Forelimb muscle (tissue), 1 donor: ENCODE measurements at places on chromosomes 6 and 20. TPM values are rescaled to one million over a fixed set of nuclear protein-coding genes. Genes with fewer than 3 reads are reported as not detected.

DNA sequence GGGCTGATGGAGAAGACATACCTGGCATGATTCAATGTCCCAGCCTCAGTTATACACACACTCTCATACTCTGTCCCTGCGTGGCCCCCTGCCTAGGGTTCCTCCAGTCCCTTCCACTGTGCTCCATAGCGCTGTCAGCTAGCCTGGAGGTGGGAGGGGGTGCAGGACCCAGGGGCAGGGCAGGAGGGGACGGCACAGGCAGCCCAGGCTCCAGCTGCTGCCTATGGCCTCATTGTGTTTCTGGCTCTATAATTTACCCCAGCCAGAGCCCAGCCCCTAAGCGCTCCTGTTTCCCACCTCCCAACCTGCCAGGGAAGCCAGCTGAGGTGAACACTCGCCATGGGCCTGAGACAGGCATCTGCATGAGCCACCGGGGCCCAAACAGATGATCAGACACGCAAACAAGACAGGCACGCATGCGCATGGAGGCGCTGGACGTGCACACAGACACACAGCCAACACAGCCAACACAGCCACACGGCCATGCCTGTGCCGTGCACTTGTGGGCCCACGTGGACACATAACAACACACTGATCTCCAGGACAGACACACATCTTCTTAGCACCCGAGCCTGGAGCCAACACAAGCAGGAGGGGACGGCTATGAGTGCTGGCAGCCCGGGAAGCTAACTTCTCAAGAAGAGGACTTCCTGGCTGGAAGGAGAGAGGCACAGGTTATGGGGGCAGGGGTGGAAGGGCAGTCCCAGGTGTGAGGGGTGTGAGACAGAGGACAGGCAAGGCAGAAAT is 124.9 kb downstream of the GRM4 start:
- no peak for DNase-seq

GRCh38 chr20:3192226-3193015 is 12.1 kb downstream of the DDRGK1 start:
- DNase-seq: no peak

- no peak for DNase-seq
Observed at GRCh38 chr6:141349710-141350109, 783.0 kb upstream of the GJE1 start.

DNA sequence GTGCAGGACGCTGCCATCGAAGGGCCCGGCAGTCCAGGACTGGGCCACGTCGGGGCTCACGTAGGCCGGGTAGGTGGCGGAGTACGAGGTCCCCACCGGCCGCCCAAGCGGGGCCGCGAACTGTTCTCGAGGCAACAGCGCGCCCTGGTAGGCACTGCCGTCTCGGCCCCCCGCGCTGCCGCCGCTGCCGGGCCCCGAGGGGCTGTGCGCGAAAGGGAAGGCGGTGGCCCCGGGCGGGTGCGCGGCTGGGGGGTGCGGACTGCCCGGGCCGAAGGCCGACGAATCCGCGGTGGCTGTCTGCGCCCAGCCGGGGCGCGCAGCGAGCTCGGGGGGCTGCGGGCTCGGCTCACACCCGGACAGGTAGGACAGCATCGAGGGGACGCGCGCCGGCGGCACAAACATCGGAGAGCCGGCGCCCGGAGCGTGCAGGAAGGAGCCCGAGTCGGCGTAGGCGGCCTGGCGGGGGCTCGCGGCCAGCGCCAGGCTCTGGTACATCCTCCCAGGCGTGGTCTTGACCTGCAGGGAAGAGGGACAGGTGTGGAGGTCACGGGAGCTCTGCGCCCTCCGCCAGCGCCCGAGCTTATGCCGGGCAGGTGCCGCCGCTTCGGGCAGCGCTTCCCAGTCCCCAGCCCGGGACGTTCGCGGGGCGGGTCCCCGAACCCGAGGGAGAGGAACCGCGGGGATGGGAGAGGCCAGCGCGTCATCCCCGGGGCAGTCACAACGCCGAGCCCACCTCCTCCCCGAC is 596 bp downstream of the GATA5 start:
- DNase-seq: no peak

PHF3 gene
- polyA plus RNA-seq: 32.5 TPM

PPP1R16B gene
- polyA plus RNA-seq: 4.8 TPM

DNA sequence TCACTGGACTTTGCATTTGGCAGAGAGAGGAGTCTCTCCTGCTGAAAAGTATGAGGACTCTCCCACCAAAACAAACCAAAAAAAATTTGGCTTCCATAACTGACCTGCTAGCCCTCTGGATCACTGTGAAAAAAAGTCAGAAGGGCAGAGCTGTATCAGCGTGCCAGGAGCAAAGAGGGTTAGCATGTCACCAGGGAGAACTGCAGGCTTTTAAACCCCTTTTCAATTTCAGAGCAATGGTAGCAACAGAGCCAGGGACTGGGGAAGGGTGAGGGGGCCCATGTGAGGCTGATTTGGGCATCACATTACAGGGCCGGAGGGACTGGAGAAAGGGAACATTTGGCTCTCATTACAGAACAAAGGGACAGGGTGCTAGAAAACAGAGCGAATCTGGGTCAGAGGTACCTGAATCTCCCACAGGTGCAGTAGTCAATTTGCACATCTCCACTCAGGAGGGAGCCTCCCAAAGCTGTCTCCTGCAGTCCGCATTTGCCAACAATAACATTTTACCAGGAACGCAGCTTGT is 185.7 kb upstream of the EYA4 start:
- DNase-seq: no peak

- no peak for DNase-seq
Observed at GRCh38 chr20:9230406-9230805, 161.5 kb downstream of the PLCB4 start.

GRCh38 chr6:158812611-158813010 is 6.6 kb downstream of the EZR start:
- no peak for DNase-seq

PLCB4 gene
- 4.7 TPM for polyA plus RNA-seq

DNA sequence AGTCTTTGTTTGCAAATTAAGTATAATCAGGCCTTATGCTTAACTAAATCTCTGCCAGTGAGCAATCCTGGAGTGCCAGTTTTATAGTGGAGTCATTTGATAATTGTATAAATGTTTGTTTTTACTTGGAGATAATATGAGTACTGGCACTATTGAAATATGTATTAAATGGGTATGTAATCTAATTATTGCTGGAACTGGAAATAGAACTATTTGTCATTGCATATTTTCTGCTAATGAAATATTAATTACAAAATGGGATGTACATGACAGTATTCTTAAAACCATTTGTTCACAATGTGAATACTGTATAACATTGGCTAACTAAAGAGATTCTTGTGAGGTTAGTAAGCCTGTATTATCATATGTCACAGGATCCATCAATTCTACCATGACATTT is 20.5 kb upstream of the LMBRD1 start:
- DNase-seq: no peak

- DNase-seq: no peak
Observed at GRCh38 chr6:51342393-51342792, 523.7 kb downstream of the TFAP2B start.

FKBP1C gene
- polyA plus RNA-seq: 0.25 TPM

DNA sequence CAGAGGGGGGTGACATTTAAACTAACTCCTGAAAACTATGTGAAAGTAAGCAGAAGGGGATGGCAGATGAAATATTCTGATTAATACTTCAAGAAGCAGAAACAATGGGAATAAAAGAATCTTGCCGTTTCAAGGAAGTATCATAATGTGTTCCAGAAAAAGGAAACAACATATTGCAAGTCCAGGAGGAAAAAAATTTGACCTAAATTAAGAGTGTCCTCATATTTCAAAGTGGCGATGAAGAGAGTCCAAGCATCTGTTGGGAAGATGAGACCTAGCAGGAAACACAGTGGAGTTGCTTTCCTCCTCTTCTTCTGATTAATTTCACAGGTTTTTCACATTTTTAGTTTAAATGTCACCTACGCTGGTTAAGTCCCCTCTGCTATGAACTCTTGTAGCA is 45.6 kb upstream of the TNFAIP3 start:
- no peak for DNase-seq

IL17A gene
- not detected for polyA plus RNA-seq

GRCh38 chr20:60541991-60542390 is 583.8 kb downstream of the CDH26 start:
- DNase-seq: no peak

DNA sequence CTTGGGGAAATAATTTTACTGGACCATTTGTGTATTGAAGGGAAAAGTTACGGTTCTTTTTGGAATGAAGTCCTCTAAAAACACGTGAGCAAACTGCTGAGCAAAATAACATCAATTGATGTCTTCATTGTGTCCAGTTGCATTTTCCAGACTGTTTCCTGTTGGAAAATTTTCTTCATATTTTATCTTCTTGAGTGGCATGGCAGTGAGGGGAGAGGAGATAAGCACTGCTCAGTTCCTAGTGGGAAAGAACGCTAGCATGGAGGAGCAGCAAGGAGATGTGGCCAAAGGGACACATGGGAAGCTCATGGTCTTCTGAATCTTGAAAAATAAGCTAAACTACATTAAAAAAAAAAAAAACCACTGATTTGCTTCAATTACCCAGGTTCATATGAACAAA is 776.0 kb downstream of the TFAP2A start:
- DNase-seq: no peak

ANKRD60 gene
- not detected for polyA plus RNA-seq

GRCh38 chr6:139967497-139967896 is 593.0 kb upstream of the CITED2 start:
- no peak for DNase-seq

GRCh38 chr6:159132664-159133063 is 36.5 kb upstream of the FNDC1 start:
- no peak for DNase-seq

- DNase-seq: no peak
Observed at GRCh38 chr6:130381459-130382380, 15.9 kb downstream of the TMEM200A start.

- no peak for DNase-seq
Observed at GRCh38 chr6:121616406-121616805, 181.0 kb downstream of the GJA1 start.

GDAP1L1 gene
- polyA plus RNA-seq: 0.46 TPM

- DNase-seq: no peak
Observed at GRCh38 chr6:42370323-42370985, 81.3 kb downstream of the TRERF1 start.

TFAP2C gene
- polyA plus RNA-seq: not detected

TRIM31 gene
- polyA plus RNA-seq: not detected

PNLDC1 gene
- 0.23 TPM for polyA plus RNA-seq

TGIF2 gene
- 20.0 TPM for polyA plus RNA-seq

TRIM15 gene
- polyA plus RNA-seq: not detected

DNA sequence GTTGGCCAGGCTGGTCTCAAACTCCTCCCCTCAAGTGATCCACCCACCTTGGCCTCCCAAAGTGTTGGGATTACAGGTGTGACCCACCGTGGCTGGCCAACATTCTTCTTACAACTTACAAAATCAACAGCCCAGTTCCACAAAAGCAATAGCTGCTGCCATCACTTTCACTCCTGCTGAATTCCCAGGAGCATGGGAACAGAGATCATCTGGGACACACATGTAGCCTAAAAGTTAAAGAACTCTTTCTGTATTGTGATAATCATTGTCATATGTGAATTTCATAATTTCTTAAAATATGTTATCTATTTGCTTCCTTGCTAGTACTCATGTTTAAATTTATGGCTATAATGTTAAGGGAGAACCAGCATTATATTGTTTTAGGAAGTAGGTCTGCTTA is 51.7 kb downstream of the NCOA6 start:
- DNase-seq: no peak

DNA sequence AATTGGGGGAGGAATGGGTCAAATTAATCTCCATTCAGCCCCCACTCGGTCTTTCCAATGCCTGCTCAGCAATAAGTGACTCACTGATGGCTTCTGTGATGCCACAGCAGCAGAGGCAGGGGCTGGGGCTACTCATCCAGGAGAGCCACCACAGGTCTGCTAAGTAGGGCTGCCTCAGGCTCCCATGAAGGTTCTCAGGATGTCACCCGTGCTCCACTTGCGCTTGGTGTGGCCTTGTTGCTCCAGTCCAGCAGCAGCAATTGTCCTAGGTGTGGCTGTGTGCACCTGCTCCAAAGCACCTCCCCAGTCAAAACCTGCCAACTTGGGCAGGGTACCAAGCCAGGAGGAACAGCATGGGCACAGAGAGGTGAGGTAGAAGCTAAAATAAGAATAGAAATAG is 627 bp upstream of the LY6G6C start:
- no peak for DNase-seq

ZBTB9 gene
- polyA plus RNA-seq: 5.8 TPM

DNA sequence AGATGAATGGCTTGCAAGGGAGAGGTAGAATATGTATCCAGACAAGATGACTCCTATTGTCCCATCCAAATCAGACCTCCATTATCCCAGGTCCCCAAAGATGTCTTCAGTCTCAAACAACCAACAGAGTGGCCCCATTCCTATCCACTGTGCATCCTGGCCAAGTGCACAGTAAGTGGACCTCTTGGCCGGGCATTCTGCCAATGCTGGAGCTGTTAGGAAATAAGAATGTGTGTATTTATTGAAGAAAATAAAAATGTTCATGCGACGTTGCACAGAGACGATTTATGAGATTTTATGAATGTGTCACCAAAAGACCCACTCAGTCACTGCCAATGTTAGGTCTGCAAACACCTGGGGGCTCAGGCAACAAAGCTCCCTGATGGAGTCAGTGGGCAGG is 196.0 kb downstream of the MAFB start:
- DNase-seq: no peak

GRCh38 chr20:10631126-10631525 is 42.7 kb downstream of the JAG1 start:
- DNase-seq: no peak

SLC26A8 gene
- polyA plus RNA-seq: 0.22 TPM

- no peak for DNase-seq
Observed at GRCh38 chr20:34888468-34888867, 12.1 kb downstream of the ACSS2 start.

UBE2C gene
- polyA plus RNA-seq: 27.1 TPM

PLN gene
- polyA plus RNA-seq: 5.4 TPM

DNA sequence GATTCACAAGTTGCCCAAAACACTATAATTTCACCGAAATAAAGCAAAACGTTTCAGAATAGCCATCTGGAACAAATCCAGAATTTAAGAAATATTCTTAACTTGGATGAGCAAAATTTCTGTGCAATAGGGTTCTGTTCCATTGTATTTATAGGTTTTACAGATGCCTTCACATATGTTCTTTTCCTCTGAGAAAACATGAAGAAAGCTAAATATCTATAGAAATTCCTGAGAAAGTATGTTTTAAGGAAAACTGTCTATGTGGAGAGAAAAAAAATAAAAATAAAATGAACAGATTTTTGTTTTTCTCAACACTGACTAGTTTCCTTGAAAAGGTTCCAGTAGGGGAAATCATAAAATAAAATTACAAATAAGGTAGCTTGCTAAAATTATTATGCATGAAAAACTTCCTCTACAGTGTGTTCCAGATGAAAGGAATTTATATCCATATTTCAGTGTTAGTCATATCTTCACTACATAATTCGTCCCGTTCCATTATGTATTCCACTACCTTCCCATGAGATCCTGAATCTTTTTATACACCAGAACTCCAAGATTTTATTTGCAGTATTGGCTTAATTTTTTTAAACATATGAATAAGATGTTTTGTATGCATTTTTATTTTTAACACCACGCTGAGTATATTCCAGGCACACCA is 42.4 kb upstream of the TMX4 start:
- DNase-seq: no peak
